ENCODE measurements at places on chromosomes 12 and 14.

DNA sequence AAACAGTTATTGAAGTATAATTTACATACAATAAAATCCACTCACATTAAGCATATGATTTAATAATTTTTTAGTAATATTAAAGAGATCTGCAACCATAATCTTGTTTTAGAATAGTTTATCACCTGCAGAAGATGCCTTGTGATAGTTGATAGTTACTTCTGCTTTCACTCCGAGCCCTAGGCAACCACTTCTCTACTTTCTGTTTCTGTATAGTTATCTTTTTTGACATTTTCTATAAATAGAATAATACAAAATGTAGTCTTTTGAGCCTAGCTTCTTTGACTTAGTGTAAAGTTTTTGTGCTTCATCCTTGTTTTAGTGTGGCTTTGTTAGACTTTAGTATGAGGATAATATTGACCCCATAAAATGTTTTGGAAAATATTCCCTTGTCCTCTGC lies 111.0 kb downstream of the MNAT1 start:
- no peak for DNase-seq

- DNase-seq, result no peak
Measured at GRCh38 chr14:67536087-67536486, 3.0 kb downstream of the PLEKHH1 start.

DNA sequence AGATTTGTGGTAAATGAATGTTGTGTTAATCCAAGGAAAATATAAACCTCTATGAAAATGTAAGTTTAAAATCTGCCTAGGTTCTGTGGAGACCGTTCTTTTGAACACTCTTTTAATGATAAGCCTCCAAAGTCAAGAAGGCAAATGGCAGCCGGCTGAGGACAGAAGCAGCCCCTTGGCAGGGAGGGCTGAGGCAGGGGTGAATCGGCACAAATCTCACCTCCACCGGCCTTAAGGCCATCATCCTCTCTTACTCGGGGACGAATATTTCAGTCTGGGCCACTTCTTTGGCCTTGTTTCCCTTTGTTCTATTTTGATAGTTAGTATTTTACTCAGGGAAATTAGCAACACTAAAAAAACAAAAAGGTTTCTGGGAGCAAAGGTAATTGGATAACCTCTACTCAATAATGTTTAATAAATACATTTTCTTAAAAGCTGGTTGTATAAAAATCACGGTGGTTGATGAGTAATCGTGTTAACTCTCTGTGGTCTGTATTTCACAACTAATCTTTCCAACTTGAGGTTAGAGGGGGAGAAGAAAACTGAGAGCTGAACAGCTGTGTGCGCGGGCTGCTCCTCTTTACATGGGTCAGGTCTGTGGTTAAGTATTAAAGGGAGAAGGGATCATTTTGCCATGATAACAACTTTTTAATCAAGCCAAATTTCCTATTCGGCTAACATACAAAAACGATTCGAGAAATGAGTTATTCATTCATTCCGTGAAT lies 18.6 kb downstream of the LGMN start:
- DNase-seq, result no peak

- no peak for DNase-seq
Measured at GRCh38 chr14:37697489-37698121, 102.2 kb downstream of the TTC6 start.

GRCh38 chr14:69845787-69846186 lies 33.4 kb upstream of the SMOC1 start:
- DNase-seq, result no peak

DNA sequence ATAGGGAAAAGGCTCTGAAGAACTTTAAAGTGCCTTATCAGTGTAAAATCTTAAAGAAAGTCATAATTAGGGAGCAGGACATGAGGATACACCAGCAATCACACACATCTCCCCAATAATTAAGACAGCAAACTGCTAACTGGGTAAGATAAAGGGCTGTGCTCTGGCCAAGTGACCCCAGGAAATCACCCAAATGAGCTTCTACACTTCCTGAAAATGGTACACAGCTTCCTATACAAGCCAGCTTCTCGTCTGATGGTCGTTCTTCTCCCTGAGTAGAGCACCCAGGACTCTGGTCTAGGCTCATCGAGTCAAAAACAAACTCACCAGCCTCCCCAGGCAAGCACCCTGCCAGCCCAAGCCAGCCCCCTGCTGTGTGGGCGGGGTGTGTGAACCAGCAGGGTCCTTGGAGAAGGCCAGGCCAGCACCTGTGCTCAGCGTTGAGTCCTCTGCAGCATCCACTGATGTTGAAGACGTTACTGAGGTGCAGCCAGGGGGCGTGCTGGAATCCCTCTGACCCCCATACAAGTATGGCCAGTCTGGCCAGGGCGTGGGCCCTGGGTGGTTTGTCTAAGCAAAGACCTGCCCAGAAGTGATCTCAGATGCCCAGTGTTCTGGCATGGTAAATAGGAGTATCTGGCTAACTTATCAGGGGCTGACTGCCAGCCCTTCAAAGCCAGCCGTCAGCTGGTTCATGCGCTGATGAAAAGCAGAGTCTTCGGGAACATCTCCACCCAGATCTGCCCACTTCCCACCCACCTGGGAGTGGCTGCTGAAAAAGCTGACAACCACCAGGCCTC lies 41.4 kb downstream of the ACTN1 start:
- no peak for DNase-seq

GRCh38 chr12:113136128-113136989 lies 798 bp upstream of the RASAL1 start:
- DNase-seq, result no peak

DNA sequence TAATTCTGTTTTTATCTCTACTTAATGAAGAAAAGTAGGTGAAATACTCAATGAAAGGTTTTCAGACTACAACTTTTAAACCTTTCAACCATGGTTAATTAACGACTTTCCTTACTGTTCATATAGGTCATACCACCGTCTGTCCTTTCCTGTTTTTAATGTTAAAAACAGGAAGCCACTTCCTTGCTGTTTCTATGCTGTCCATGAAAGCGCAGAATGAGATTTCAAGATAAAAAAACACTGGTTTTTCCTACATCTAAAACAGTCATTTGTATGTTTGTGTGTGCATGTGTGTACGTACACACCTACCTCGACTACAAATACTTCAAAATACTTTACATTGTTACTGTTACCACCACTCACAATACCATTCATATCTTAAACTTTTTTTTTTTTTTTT lies 27.3 kb downstream of the SPTLC2 start:
- no peak for DNase-seq

DNA sequence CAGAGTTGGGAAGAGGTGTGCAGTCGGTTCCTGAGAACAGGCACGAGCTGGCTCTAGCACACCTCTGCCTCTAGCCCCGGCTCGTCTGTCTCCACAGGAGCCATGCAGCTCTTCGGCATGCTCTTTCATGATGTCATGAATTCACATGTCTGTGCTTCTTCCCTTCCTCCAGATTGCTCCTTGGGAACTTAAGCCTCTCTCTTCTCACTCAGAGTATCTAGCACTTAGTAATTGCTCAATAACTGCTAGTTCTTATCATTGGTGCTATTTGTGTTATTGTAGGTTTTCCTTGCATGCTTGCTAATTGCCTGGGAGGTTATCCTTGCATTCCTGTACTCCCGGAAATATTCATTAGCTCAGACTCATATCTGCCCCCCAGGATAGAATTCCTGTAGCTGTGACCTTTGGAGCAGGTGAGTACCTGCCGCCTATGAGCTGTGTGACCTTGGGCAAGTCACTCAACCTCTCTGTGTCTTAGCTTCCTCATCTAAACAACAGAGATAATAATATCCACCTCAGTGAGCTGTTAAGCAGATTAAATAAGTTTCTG lies 19.5 kb downstream of the FAM181A start:
- DNase-seq, result no peak

DNA sequence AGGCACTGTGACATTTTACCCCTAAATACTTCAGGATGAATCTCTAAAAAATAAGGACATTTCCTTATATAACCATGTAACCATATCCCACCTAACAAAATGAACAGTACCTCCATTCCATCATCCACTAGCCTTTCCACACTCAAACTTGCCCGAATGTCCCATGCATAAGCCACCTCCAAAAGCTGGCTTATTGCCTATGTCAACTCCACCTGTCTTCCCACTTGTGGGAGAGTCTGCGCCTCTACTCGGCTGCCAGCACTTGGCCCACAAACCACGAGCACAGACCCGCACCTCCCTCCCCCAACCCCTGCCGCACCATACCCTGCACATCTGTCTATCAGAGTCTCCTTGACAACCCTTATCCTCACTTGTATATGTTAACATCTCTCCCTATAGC lies 165.8 kb downstream of the CALM1 start:
- no peak for DNase-seq

GRCh38 chr12:54358191-54358944 lies 5.9 kb downstream of the GPR84 start:
- peak; percentile 83 for DNase-seq

GRCh38 chr14:63777024-63777423 lies 49.2 kb upstream of the SGPP1 start:
- no peak for DNase-seq

DNA sequence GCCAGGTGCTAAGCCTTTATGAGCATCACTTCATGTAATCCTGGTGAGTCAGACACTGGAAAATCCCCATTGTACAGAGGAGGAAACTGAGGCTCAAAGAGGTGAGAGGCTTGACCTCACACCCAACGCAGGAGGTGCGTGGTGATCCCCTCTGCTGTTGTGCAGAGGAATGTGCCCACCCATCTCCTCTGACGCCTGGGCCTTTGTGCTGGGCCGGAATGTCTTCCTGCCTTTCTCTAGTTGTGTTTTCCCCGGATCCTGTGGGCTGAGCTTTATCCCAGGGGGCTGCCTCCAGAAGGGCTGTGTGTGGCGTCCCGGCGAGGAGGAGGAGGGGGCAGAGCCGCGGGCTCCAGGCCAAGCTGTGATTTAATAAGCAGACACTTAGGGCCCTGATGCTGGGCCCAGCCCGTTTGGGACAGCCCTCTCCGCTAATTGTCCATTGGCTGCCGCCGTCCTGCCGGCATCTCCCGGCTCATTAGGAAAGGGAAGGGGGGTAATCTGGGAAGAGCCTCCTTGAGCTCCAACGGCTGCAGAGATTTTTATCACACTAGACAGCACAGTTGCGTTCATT lies 653.6 kb downstream of the MED13L start:
- DNase-seq, result no peak

DNA sequence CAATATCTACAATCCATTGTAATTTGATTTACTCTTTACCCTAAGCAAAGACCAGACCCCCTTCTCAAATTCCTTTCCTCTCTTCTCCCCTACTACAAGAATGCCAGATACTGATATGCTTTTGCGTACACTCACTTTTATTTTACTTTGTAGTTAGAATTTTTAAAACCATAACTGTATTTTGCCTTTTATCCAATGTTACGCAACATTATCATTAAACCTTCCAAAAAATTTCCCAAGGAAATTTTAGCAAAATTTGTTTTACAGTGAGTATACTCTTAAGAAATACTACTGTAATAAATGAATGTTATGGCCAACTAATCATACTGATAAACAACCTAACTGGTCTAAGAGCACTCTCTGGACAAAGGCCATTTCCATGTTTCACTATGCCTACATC lies 22.3 kb downstream of the ATP2B1 start:
- no peak for DNase-seq

- DNase-seq, result peak; percentile 71
Measured at GRCh38 chr12:70365648-70366518, at the start of gene KCNMB4. KCNMB4 (plus strand) TSS chr12:70366290; CDS start chr12:70366735, 445 bp downstream.

GRCh38 chr14:31788340-31788739 lies 227.1 kb downstream of the NUBPL start:
- DNase-seq, result no peak

- no peak for DNase-seq
Measured at GRCh38 chr12:108722992-108723766, 8.1 kb downstream of the CORO1C start.

DNA sequence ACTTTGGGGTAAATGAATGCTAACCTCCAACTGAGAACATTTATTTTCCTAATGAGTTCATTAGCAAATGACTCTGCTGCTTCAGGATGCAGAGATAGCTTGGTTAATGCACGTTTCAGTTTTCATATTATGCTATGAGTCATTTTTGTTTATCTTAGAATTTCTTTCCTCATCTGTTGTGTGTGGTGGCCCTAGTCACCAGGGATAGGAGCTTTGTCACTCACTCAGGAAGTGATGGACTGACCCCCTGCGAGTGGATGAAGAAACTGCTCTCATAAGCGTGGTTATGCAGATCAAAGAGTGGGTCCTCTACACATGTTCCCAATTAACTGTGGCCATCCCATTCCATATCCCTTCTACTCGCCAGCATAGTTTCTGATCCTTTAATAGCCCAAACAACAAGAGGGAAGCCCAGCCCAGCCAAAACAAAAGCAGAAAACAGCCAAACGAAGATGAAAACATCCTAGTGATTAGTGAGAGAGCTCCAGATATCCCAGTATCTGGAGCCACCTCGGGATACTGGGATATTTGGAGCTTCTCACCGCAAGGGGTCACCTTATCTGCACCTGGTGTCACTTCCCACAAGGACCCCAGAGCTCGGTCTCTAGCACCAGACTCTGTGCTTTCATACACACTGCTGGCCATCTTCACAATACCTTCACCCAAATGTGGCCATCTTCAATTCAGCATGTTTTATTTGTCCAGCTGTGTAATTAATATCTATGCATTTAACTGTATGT lies 8.6 kb downstream of the TC2N start:
- DNase-seq, result no peak

DNA sequence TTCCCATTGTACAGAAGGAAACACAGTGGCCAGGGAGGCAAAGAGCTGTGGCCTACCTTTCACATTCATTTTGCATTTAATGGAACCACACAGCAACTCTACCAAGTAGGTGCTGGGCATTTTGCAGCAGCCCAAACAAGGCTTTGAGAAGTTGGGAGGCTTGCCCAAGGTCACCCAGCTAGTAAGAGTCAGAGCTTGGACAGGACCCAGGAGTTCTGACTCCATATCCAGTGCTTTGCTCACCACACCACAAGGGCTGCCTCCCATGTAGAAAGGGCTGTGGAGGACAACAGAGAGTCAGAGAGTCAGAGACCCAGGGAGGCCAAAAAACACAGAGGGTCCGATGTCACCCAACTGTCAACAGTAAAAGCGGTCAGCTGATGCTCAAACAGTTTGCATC lies 400.2 kb downstream of the BCL11B start:
- DNase-seq, result no peak

- no peak for DNase-seq
Measured at GRCh38 chr14:30854492-30854891, 19.9 kb upstream of the COCH start.

DNA sequence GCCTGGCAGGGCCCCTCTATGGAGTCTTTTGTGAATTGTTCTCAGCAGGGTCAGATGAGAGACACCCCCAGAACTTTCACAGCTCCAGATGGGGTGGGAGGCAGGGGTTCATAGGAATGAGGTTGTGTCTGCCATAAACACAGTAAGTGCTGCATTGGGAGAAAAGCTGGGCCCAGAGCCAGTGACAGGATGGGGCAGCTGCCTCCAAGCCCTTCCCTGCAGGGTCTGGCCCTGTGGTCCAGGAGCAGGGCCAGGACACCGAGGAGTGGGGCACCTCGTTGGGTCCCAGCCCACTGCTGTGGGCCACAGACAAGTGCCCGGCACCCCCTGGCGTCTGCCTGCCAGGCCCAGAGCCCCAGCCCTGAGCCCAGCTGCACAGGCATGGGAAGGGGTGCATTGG lies 13.3 kb downstream of the INF2 start:
- DNase-seq, result no peak

Data from COR-L47 (cell line).